Activated T-helper 9 cell treated with anti-CD3 and anti-CD28 coated beads, Interleukin-2, amount 50 U/mL, for 16 hours (primary cell): ENCODE measurements at places on chromosomes 13 and 19.

DNA sequence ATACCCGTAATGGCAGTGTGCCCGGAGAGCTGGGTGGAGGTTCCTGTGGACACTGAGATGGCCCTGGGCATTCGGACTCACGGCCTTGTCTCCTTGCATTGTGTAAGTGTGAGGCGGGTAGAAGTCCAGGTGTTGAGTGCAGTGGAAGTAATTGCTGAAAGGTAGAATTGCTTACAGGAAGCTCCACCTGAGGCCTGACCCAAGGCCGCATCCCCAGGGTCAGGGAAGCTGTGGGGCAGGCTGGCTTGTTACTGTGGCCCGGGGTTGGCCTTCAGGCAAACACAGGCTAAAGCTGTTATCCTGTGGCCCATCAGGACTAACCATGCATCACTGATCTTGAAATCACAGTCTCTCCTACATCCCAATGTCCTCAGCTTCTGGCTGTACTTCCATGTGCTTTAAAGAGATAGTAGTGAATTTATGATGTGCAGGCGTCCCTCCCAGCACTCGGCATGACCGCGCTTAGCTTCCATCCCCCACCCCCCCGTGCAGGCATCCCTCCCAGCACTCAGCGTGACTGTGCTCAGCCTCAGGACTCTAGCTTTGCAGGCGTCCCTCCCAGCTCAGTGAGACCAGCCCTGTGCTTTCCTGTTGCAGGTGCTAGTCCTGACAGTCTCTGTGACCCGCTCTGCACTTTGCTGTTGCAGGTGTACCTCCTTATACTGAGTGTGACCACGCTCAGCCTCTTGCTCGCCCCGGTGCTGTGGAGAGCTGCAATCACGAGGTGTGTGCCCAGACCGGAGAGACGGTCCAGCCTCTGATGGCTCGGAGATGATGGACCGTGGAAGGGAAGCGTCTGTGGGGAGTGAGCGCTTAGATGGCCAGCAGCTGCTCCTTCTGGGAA lies 35.6 kb upstream of the TFDP1 start:
- DNase-seq: no peak

GRCh38 chr19:30416375-30416774 lies 44.2 kb downstream of the ZNF536 start:
- no peak for DNase-seq

DNA sequence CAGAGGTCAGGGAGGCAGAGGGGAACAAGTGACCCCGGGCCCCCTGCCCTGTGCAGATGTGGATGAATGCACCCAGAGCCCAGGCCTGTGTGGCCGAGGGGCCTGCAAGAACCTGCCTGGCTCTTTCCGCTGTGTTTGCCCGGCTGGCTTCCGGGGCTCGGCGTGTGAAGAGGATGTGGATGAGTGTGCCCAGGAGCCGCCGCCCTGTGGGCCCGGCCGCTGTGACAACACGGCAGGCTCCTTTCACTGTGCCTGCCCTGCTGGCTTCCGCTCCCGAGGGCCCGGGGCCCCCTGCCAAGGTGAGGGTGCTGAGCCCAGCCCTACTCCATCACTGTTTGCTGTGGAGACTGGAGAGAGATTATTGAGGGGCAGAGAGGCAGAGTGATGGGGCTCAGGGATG lies 9.9 kb downstream of the LTBP4 start:
- DNase-seq: no peak

DNA sequence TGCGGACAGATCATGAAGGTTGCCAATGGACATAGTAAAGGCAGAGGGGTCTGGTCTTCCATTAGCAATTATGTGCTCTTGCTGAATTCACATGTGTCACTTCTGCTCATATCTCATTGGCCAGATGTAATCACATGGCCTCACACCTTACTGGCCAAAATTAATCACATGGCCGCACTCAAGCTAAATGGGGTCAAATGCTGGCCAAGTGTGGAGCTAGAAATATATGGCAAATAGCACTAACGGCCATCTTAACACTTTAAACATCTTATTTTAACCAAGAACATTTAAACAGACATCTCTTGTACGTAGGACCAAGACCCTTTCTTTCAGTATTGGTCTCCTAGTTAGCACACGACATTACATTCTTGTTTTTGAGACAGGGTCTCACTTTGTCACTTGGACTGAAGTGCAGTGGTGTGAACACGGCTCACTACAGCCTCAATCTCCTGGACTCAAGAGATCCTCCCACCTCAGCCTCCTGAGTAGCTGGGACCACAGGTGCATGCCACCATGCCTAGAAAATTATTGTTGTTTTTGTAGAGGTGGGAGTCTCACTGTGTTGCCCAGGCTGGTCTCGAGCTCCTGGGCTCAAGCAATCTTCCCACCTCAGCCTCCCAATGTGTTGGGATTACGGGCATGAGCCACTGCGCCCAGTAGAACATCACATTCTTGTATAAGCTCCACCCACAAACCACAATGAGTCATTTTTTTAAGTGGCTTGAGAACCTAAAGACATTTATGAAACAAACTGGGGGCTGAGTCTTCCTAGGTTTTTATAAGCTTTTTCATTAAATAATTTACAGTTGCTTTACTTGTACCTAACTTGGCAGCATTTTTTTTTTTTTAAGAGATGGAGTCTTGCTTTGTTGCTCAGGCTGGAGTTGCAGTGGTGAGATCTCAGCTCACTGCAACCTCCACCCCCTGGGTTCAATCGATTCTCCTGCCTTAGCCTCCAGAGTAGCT lies 2.9 kb upstream of the PTOV1 start:
- DNase-seq: no peak

- no peak for DNase-seq
Observed at GRCh38 chr19:13499692-13500091, 6.6 kb downstream of the CACNA1A start.

DNA sequence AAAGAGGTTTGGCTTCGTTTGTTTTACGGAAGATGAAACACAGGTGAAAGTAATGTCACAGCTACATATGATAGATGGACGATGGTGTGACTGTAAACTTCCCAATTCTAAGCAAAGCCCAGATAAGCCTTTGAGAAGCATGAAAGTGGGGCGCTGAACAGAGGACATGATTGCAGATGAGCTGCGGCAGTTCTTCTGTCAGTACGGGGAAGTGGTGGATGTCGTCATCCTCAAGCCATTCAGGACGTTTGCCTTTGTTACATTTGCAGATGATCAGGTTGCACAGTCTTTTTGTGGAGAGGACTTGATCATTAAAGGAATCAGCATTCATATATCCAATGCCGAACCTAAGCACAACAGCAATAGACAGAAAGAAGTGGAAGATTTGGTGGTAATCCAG lies 111.5 kb upstream of the DIAPH3 start:
- DNase-seq: no peak

GRCh38 chr13:100646030-100646673 lies 28.4 kb downstream of the TMTC4 start:
- no peak for DNase-seq

- DNase-seq: peak; percentile 13
Observed at GRCh38 chr19:46840498-46840942, 10.1 kb downstream of the AP2S1 start.

- DNase-seq: no peak
Observed at GRCh38 chr13:108425056-108425455, 155.5 kb downstream of the TNFSF13B start.

- peak; percentile 25 for DNase-seq
Observed at GRCh38 chr19:32642771-32643170, 32.2 kb downstream of the ANKRD27 start.

DNA sequence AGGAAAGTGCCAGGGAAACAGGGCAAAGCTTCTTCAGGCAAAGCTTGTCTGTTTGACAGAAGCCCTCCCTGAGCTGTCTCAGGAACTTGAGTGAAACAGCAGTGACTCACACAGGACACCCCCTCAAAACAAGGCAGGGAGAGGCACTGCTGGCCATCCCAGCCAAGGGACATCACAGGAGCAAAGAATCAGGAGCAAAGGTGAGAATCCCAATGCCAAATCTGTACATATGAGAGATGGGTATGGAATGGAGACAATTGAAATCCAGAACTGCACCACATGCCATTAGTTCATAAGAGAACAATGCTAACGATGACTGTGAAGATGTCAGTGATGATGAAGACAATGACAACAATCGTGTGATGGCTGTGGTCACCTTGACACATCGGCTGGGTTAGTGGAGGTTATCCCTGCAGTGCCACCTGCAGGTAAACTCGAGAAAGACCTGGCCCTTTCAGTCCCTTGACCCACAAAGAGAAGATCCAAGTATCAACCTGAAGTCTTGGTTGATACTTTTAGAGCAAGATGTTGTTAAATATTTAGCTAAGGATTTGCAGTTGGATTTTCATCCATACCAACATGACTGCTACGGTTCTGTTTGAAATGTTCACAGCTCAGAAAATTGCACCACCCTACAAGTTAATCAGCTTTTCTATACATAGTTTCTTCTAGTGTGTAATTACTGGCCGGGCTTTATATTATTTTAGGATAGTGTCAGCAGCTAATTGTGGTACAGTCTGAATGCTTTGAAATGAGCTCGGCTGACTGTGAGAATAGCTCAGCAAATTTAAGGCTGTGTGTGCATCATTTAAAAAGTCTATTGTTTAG lies 42.0 kb upstream of the IPO5 start:
- no peak for DNase-seq

DNA sequence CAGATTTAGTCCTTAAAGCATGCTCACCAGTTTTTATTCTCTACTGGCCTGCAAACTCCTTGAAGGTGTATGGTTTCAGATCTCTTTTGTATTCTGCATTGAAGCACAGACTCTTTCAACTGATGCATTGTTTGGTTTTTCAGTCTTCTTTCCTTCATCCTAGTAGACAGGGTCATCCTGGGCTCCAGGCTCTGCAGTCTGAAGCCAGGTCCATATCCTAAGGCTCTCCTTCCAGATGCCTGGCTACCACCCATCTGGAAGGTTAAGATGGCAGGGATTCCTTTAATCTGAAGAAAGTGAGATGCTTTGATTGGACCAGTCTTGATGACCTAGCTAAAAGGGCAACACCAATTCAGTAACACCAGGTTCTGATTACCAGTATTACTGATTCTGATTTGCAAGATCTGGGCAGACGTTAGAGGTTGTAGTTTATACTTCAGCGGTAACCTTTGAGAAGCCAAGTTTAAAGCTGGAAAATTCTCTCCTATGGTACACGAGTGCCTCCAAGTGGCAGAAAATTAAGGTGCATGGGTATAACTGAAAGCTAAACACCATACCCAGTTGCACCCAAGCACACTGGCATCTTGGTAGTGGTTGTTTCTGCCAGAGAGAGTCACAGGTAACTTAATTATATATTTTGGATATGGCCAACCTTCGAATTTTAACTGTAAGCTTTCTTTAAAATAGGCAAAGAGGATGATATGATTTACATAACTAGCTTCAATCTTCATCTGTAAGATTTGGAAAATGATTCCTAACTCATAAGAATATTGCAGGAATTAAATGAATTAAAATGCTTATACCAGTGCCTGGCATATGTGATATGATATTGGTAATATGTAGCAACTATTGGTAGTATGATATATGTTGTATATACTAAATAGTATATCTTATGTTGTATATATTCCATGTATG lies 1651.9 kb upstream of the MIR17HG start:
- no peak for DNase-seq

DNA sequence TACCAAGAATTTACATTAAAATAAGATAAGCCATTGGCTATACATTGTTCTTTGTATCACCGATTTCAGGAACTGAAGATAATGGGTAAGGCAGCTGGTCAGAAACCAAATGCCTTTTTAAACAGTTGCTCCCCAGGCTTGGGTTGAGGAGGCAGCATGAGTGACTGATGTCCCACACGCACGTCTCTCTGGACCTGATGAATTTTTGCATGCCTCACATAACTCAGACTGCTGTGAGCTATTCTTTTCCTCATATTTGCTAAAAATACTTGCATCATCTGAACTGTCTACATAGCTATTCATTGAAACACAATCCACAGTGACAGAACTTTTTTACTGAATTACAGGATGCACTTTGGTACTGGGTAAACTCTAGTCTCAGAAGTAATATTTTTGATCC lies 123.6 kb upstream of the MAB21L1 start:
- no peak for DNase-seq

DNA sequence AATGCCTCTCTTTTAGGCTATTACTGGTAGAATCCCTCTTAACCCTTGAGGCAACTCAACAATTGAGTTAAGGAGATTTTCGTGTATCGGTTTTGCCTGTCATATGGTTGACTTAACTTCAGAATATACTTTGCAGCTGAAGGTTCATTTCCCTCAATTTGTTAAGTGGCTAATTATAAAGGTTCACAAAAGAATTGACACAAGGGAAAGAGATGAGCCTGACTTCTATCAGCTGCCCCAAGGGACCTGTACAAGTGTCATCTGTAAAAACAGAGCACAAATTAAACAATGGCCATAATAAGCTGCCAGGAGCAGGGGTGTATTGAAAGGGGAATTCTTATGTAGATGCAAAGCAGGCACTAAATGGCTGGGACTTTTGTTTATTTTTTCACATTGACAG lies 334.8 kb upstream of the OBI1 start:
- no peak for DNase-seq

DNA sequence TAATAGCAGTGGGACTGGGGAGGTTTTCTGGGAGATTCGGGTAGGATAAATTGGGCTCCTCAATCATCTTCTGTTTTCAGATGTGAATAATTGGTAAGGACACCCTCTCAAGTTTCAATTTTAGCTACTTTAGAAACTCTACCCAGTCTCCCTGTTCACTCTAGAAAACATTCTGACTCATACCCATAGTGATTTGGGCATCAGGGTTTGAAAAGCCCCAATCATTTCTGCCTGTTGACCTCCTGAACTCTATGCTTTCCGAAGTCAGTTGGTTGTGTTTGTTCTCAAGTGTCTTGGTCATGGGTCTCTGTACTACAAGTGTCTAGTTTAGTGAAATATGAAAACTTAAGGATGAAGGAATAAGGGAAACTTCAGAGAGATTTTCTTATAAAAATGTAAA lies 911.3 kb upstream of the GPC6 start:
- no peak for DNase-seq

DNA sequence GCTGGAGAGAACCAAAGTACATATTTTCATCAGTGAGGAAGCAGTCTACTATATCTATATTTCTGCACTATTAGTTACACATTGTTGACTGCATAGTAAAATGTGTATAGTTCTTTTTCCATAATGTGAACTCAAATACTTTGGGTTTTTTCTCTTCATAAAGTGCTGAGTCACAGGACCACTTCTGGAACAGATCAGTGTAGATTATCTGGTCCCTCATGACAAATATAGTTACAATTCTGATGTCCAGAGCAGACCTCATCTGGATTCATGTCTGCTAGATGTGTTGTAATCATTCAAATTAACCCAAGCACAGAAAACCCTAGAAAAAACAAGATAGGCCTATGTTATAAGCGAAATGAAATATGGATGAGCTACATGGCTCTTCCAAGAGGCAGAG lies 171.4 kb downstream of the SUCLA2 start:
- no peak for DNase-seq

DNA sequence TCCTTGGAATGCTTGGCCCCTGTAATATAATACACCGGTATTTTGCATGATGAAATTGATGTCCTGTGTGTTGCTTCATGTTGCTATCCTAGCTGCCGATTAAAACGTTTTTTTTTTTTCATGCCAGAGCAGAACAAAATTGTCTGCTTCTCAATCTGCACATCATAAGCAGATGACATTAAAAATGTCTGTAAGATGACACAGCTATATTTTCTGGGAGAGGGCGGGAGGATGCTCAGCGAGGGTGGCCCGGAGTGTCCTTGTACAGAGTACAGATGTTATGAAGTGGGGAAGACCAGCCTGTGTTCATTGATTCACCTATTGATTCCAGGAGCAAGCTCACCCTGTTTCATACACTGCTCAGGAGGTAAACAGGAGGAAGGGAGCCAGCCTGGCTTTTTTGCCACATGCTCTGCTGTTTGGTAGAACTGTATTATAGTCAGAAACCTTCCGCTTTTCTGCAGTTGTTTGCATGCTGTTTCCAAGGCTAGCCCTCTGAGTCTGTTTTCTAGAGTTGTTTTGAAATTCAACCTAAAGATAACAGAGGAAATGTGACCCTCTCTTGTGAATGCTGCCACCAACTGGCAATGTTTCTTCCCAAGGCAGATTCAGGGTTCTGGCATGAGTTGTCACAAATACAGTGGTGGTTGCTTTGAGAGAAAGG lies 4.7 kb upstream of the IRS2 start:
- DNase-seq: no peak
